Hematopoietic multipotent progenitor cell treated with erythropoietin and hydrocortisone succinate and interleukin-3 and kit ligand, for 8 days (in vitro differentiated cells): ENCODE measurements at places on chromosomes 7 and 10.

DNA sequence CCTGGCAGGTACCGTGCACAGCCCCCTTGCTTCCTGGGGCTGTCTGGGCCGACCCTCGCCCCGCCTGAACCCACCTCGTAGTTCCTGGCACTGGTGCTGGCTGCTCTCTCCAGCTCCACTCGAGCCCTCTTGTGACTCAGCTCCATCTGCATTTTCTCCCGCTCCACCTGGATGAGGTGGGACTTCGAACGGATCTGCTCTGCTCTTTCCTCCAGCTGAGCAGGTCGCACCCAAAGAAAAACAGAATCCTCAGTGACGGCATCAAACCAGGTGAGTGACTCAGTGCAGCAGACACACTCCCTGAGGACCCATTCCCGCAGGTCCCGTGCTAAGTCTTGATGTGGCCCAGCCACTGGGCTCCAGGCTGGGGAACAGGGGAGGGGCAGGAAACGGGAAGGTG, 7.4 kb downstream of the MAD1L1 start:
- DNase-seq: no peak

GRCh38 chr10:16986406-16987205, 143.0 kb downstream of the CUBN start:
- no peak for DNase-seq

DNA sequence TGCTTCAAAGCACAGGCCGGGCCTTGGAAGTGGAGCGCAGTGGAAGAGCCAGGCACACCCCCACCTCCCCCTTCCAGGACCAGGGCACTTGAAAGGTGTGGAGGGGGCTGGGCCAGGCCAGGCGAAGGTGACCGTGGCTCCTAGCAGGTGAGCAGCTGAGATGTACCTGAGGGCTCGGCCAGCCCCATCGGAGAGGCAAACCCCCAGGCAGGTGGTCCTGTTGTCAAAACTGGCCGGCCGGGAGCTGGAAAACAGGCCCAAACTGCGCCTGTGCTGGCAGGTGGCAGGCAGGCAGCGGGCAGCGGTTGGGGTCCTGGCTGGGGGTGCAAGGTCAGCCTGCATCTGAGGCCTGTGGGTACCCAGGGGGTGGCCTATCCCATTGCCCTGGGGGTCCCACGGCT, 96.4 kb upstream of the DNAAF5 start:
- no peak for DNase-seq

GRCh38 chr7:93148727-93149126, 542 bp upstream of the SAMD9L start:
- DNase-seq: peak; percentile 44

GRCh38 chr10:27680691-27681605, 64.7 kb downstream of the MKX start:
- DNase-seq: no peak

GRCh38 chr10:96025566-96025965, 17.8 kb upstream of the CCNJ start:
- DNase-seq: peak; percentile 27

GRCh38 chr7:24764972-24765744, 7.9 kb upstream of the GSDME start:
- DNase-seq: no peak

DNA sequence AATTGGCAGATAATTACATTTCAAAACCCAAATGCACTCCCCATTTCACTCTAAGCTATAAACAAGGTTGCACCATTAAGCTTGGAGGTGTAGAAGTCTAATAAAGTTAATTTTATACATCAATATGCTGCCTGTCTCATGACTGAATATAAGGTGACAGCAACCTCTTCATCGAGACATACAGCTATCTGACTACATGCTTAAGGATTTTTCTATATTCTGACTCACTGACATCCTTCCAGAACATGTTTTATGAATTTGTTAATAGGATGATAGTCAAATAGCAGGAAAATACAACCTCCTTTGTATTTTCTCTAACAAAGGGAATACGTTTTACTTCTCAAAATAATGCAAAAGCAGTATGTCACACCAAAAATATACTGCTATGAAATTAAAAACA, 76.6 kb downstream of the NRBF2 start:
- no peak for DNase-seq

DNA sequence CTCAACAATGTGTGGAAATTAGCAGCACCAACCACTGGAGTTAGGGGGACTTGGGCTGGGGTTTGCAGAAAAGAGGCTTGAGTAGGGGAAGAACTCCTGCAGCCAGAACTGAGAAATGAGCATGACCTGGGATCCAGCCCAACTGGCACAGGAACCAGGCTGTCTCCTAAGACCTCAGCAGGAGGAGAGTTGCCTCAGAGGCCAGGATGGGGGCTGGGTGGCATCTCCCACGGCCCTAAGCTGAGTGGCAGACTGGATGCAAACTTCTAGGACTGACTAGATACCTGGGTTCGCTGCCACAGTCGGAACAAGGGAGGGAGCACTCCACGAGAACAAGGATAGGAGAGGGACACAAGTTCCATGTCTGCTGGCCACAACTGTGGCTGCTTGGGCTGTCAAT, 62.6 kb downstream of the RNF32 start:
- no peak for DNase-seq

GRCh38 chr7:1415389-1415990, 43.8 kb downstream of the MICALL2 start:
- no peak for DNase-seq

- no peak for DNase-seq
Measured at GRCh38 chr10:10985361-10985760, 32.3 kb upstream of the CELF2 start.

DNA sequence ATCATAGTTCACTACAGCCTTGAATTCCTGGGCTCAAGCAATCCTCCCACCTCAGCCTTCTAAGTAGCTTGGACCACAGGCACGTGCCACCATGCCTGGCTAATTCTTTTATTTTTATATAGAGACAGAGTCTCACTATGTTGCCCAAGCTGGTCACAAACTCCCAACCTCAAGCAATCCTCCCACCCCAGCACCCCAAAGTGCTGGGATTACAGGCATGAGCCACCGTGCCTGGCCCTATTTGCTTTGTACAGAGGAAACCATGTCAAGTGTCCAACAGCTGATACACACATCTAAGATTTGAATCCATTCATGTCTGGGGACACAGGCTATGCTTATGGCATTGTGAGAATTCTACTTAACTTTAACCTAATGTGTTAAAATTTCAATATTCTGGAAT, 29.9 kb upstream of the MPP7 start:
- no peak for DNase-seq

DNA sequence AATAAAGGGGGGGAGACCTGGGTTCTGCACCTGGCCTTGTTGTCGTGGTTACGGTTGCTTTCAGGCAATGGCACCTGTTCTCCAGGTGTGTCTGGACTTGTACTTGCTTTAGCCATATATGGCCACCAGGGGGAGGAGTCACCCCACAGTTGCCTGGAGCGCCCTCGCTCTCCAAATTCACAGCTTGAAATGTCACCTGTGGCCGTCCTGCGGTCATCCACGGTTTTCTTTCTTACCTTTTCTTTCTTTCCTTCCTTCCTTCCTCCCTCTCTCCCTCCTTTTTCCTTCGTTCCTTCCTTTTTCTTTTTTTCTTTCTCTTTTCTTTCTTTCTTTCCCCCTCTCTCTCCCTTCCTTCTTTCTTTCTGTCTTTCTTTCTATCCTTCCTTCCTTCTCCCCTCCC, 157.2 kb upstream of the ZNF92 start:
- DNase-seq: peak; percentile 55

GRCh38 chr10:33179067-33179466, 155.4 kb downstream of the NRP1 start:
- DNase-seq: no peak

DNA sequence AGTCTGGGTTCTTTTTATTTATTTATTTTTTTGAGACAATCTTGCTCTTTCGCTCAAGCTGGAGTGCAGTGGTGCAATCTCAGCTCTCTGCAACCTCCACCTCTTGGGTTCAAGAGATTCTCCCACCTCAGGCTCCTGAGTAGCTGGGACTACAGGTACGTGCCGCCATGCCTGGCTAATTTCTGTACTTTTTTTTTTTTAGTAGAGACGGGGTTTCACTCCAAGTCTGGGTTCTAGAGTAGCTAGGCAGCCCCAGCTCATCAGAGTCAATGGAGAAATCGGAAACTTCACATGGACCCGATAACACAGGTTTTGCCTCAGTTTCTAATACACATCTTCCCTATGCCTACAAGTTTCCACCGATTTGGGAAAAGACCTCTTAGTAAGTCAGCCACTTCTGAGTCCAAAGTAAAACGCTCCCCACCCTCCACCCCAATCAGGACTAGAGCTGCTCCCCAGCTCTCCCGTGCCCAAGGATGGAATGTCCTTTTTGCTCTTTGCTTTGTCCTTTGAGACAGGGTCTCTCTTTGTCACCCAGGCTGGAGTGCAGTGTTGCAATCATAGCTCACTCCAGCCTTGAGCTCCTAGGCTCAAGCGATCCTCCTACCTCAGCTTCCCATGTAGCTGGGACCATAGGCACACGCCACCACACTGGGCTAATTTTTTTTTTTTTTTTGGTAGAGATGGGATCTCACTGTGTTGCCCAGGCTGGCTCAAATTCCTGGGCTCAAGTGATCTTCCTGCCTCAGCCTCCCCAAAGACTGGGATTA, 3.8 kb upstream of the SERPINE1 start:
- no peak for DNase-seq

DNA sequence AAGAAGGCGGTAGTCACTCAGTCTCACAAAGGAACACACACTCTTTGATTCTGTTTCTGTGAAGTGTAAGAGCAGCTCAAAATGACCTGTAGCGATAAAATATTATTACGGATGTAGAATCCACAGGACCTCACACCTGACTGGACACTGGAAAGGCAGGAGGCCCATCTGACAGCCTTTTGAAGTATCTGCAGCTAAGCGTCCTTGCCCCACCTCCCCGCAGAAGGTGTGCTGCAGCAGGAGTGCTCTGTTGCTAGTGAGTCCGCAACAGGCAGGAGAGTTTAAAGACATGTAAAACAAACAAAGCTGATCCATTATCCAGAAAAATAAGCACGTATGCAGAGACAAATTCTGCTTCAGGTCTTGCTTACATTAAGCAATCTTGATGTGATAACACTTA, 355.5 kb downstream of the GPR158 start:
- no peak for DNase-seq

- DNase-seq: no peak
Measured at GRCh38 chr10:14667280-14667679, 107.4 kb downstream of the FAM107B start.

DNA sequence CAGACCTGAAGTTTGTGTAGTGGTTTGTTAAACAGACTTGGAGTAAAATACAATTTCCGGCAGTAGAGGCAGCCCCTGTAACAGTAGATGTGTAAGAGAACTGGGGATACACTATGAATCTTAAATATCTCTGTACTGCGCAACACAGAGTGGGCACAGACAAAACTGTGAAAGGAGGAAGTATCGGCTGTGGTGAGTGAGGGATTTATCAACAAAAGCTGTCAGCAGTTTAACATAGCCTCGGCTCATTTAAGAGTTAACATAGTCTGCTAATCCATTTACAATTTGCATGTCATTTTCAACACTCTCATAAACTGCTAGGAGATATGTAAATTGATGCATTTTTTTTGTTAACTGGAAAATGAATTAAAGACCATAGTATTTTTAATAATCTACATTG, 225.2 kb downstream of the ZWINT start:
- DNase-seq: no peak

DNA sequence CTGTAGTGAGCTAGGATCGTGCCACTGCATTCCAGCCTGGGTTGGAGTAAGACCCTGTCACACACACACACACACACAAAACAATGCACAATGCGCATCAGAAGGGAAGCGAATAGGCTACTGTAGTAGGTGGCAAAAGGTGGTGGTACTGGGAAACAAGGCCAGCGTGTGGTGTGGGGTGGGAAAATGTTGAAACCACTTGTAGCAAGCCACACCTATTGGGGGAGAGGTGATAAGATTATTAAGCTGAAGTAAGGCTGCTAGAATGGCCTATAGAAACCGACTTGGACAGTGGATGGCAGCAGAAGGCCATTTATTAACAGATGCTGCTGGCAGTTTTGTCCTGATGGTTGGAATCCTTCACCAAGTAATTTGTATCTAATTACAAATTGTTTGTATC, 7.2 kb upstream of the CHCHD1 start:
- peak; percentile 86 for DNase-seq

DNA sequence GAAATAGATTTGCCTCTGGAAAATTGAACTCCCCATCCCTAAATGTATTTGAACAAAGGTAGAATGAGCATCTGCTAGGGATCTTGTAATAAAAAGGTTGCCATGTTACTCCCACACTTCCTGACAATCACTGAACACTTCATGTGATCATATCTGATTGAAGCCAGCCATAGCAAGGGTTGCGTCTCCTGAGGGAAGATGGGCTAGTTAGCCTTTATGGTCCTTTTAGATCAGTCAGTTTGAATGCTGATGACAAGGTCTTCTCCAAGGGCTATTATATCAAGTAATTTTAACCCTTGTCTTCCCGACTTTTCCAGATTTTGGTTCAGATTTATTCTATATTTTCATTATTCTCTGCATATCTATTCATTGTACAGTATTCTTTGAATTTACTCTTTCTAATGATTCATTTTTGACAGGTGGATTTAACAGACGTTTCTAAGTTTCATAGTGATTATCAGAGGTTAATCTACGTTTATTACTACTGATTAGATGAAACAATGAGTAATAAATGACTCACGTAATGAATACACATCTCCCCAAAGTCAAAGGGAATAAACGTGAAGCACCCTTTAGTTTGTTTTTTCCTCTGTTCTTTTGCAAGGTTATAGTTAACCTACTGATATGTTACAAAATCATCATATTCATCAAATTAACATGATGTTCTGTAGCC, 28.1 kb downstream of the CSGALNACT2 start:
- no peak for DNase-seq

DNA sequence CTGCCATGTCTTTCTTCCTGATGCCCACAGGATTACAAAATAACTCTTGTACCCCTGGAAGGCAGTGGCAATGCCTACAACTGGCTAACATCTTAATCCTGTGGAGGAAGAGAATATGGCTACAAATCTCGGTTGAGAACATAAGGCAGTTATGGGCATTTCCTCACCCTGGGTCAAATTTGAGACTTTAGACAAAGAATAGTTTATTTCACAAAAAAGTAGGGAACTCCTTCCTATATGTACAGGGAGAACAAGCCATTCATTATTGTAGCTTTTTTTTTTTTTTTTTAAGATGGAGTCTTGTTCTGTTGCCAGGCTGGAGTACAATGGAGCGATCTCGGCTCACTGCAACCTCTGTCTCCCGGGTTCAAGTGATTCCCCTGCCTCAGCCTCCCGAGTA, 2.6 kb downstream of the ALDH18A1 start:
- no peak for DNase-seq

DNA sequence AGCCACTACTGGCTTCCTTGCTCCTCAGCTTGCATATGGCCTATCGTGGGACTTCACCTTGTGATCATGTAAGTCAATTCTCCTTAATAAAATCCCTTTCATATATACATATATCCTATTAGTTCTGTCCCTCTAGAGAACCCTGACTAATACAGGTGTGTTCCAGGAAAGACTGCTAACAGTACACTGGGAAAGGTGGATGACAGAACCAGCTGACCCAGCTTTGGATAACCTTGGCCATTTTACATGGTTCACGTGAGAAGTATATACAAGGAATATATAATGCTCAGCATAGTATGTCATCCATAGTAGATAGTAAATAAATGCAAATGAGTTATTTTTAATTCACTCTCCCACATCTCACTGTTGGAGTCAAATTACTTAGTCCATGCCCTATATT, 1003.5 kb downstream of the SORCS3 start:
- DNase-seq: no peak
